ENCODE measurements at places on chromosomes 4 and X.

DNA sequence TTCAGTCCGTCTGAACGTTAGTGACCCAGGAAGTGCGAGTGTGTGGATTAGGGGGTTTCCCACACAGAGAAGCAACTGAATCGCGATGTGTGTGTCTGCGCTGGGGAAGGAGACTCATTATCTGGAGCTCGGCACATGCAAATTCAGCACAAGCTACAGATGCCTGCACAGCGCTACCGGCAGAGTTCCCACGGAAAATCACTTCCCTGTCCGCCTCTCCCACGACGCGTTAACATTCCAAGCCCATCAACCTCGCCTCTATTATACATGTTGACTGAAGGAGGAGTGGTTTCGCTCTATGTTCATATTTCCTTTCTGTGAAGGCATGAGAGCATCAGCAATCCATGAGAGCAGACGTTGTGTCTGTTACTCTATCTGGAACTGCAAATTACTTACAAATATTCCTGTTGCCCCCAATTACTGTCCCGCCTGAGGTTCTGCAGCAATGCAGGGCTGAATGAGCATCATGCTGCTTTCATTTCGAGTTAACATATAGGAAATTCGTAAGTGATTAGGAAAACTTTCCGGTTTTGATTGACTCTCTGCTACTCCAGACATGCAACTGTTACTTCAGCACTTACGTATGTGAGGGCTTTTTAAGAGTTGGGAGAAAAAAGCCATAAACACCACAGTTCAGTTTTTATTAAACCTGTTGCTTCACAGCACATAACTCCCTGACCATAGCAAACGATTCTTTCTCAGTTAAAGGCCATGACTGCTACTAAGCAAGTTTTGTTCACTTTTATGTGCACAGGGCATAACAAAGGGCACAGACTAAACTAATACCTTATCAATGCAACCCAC is 15.0 kb upstream of the MTNR1A start:
- no peak for DNase-seq

DNA sequence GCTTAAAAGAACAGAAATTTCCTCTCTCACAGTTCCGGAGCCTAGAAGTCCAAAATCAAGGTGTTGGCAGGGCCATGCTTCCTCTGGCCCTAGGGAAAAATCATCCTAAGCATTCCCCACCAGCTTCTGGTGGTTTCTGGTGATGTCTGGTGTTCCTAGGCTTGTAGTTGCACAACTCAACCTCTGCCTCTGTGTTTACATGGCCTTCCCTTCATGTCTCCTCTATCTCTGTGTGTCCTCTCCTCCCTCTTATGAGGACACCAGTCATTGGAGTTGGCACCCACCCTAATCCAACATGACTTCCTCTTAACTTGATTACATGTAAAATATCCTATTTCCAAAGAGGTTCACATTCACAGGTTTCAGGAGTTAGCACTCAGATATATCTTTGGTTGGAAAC is 15.4 kb downstream of the LRP2BP start:
- no peak for DNase-seq

GRCh38 chr4:38734446-38734845 is 48.3 kb downstream of the TLR10 start:
- no peak for DNase-seq

DNA sequence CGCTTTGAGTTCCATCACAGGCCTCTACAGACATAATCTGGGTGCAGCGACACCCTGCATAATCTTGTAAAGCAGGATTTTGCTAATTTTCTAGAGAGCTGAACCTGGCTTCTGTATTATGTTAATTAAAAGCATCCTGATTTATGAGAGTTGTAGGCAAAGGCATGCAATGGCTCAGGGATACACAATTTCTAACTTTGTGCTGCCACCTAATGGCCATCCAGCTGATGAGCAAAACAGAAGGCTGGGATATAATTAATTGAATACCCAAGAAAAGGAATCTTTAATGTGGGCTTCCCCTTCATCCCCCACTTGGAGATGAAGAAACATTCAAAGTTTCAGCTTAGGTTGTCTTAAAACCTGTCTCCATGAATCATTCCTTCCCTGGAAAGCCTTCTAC is 78.1 kb downstream of the BMP15 start:
- no peak for DNase-seq

- DNase-seq: no peak
Measured at GRCh38 chr4:93835929-93836328, 7.4 kb downstream of the ATOH1 start.

- no peak for DNase-seq
Measured at GRCh38 chr4:111546881-111547280, 598.4 kb upstream of the FAM241A start.

DNA sequence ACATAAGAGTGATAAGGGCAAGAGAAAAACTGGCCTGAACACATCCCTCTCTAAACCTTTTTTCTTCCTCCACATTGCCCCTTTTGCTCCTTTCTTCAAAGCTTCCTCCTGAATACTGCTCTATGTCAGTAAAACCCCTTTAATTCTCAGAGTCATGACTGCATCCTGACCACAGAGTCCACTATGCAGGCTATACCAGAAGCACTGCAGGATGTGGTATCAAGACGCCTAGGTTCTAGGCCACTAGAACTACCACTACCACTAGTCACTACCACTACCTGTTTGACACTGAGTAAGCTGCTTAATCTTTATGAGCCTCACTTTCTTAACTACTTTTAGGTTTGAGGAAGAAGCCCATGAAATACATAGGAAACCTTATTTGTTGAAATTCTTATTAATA is 38.7 kb downstream of the ARHGEF9 start:
- no peak for DNase-seq

DNA sequence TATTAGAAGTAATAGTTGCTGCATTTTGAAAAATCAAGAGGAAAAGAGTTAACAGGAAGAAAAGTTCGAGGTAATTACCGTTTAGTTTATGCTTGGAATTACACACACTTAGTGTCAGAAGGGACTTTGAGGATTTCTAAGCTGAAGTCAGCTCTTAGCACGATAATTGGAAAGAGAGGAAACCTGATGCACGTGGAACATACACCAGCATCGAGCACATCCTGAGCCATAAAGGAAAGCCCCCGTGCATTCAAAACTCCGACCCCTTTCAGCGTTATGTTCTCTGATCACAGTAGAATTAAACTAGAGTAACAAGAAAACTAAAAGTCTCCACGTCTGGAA is 400 bp upstream of the PAQR3 start:
- DNase-seq: no peak

DNA sequence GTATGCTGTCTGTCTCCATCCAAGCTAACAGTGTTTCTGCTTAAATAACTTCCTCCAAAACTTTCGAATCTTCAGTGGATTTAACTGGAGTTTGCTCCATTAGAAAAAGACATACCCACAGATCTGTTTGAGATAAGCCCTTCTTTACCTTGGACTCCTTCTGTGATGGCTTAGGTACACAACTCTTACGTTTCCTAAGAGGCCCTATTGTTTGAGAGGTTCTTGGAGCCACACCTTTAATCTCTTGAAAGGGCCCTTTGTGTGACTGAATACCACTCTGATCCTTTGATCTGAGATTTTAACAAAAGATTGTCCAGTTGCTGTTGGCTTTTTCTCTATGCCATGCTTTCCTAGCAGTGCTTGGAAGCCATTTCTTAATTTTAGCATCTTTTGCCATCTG is 92.5 kb downstream of the AKAP4 start:
- no peak for DNase-seq

DNA sequence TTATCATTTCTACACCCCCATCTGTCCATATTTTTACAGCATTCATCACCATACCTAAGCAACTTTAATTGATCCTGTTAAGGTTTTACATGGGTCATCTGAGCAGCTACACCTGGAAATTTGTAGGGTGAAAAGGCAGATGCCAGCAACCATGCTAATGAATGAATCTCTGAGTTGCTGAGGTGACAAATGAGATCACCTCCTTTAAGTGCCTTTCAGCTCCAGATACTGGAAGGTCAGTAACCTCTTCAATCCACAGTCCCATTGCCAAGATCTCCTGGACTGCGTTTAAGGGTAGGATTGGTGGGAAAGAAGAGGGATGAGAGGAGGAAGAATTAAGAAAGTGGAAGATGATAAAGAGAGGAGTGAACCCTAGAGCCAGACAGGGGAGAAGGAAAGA is 8.5 kb upstream of the BMP3 start:
- no peak for DNase-seq

- DNase-seq: no peak
Measured at GRCh38 chr4:102734591-102735385, 26.0 kb downstream of the MANBA start.

DNA sequence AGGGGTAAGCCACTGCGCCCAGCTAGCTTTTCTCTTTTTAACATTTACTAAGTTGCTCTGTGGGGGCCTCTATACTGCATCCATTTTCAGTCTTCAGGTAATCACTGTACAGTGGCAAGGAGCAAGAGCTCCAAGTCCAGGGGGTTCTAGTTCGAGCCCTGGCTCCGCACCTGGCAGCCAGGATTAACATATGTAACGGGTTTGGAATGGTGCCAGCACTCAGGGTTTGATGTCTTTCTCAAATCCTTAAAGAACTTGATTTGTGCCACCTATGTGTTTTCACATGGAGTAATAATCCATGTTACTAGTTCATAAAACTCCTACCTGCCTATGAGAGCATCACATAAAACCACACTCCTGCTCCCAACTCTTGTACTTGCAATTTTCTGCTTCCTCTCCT is 4.5 kb downstream of the GRPEL1 start:
- no peak for DNase-seq

- DNase-seq: no peak
Measured at GRCh38 chrX:5490786-5491563, 737.7 kb downstream of the NLGN4X start.

GRCh38 chrX:124665621-124666400 is 319.4 kb downstream of the SH2D1A start:
- DNase-seq: no peak

- no peak for DNase-seq
Measured at GRCh38 chr4:174521800-174522182, 497 bp downstream of the HPGD start.

DNA sequence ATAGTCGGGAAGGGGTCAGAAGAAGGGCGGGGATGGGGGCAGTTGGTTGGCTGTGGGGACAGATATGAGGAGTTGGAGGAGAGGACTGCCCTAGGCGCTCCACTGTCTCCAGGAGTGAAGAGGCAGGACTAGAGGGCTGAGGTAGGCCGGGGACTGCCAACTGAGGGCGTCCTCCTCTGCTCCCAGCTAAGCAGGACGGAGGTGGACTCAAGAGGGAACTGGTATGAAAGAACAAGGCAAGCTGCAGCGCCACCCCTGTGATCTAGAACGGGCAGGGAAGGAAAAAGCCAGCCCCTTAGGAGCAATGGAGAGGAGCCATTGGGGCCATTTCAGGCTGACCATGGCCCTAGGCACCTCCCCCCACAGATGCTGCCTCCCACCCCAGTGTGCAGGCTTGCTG is 14.0 kb downstream of the BEND2 start:
- no peak for DNase-seq

DNA sequence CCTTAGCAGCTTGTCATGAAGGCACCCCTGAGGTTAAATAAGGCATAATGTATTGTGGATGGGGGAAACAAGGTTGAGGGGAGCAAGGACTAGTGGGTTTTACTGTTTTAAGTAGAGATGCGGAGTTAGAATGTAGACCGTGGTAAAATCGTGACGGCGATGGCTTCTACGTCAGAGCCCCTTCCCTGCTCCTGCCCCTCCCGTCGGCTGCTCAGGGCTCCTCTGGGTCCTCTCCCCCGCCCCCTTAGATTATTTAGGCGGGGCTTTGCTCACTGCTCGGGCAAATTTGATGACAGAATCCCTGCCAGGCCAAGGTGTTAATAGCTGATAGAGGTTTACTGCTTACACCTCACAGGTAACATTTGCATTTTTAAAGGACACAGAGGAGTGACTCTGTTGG is 2.3 kb downstream of the FRMPD3 start:
- DNase-seq: no peak

GRCh38 chrX:2159861-2160260 is 340.9 kb downstream of the DHRSX start:
- DNase-seq: no peak

- no peak for DNase-seq
Measured at GRCh38 chr4:153447175-153447905, 18.8 kb upstream of the TMEM131L start.

- DNase-seq: no peak
Measured at GRCh38 chrX:141879616-141880015, 24.1 kb upstream of the MAGEC1 start.

GRCh38 chrX:133188631-133189030 is 29.5 kb downstream of the TFDP3 start:
- no peak for DNase-seq

GRCh38 chr4:141486375-141486997 is 149.9 kb upstream of the IL15 start:
- DNase-seq: no peak

DNA sequence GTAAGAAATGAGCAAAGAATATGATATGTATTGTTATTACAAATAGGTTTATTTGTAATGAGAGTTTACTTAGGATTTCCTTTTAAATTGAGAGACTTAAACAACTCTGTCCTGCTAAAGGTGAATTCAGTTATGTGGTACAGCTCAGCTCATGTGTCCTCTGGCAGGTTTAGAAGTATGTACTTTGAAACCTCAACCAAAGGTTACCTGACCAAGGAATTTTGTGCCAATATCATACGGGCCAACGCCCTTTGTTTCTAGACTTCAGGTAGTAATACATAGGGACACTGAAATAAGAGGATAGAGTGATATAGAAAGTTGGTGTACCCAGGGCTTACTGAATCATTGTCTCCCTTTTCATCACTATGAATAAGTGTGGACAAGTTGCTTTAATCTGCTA is 25.7 kb downstream of the SLAIN2 start:
- DNase-seq: no peak

GRCh38 chrX:115284877-115285276 is 4.6 kb upstream of the LUZP4 start:
- no peak for DNase-seq

GRCh38 chr4:76704133-76704881 is 193.6 kb downstream of the SOWAHB start:
- DNase-seq: no peak

- DNase-seq: no peak
Measured at GRCh38 chr4:77104791-77105540, 29.2 kb upstream of the CCNI start.

GRCh38 chr4:98510757-98511517 is 147.5 kb downstream of the TSPAN5 start:
- no peak for DNase-seq

DNA sequence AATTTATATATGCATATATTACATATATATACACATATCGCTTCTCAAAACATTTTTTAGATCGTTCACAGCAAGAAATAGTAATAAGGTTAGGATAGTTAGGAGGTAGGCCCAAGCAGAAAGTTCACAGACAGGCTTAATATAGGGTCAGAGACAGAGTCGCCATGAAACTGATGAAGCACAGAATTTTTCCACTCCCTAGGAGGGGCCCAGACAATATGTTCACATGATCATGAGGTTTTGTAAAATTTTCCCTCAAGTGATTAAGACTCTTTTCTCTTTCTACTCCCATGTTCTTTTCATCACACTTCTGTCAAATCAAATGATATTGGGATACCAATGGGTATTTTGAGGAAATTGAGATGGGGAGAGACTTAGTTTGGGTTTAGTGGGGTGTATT is 5.2 kb upstream of the ENAM start:
- no peak for DNase-seq

GRCh38 chr4:128517096-128517738 is 229.6 kb upstream of the PGRMC2 start:
- no peak for DNase-seq

All from activated CD4-positive, alpha-beta T cell treated with anti-CD3 and anti-CD28 coated beads, Interleukin-2, amount 50 U/mL, for 24 hours (primary cell).